ENCODE measurements at places on chromosomes 4 and X.

DNA sequence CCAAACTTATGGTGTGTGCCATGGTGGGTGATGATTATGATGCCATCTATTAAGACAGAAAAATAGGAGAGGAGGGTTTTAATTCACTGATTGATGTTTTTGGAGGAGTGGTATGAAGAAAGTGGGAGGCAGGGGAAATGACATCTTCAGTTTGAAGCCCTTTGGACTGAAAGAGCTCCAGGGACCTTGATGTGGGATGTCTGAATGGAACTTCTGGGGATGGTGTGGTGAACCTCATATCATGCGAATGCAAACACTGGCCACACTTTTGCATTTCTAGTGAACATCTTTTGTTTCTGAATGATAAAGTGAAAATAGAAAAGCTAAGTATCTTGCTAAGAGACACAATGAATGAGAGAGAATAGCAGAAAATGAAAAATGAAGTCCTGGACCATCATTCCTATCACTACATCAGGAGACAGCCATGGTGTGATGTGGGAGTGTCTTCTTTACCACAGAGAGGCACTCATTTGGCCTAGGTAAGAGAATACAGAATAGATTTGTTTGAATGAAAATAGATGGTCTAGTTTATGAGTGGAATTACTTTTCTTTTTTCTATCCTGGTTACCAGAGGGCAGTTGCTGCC is 123.5 kb downstream of the ZNF827 start:
- no peak for DNase-seq

DNA sequence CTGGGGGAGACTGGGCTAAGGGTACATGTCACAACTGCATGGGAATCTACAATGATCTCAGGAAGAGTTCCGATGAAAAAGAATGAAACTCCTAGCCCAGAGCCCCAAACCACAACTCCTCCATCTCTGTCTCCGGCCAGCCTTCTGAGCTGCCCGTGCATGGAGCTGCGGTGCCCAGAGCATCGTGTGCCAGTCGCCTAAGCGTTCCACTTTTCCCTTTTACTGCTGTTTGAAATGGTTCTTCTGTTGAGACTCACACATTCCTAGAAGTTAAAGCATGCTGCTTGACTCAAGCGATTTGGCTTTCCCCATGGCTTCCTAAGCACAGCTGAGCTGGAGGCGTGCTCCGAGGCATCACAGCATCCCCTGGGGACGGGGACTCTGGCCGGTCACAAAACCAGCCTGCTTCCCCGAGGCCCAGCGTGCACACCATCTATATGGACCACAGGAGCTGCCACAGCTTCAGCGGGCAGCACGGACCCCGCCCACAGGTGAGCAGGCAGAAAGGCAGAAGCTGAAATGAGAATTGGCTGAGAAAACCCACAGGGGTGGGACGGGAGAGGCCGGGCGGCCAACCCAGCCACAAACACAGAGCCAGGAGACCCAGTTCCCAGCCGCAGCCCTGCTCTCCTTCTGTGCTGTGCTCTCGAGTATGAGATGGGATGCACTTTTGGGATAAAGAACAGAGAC is 5.0 kb downstream of the CCNQ start:
- no peak for DNase-seq

DNA sequence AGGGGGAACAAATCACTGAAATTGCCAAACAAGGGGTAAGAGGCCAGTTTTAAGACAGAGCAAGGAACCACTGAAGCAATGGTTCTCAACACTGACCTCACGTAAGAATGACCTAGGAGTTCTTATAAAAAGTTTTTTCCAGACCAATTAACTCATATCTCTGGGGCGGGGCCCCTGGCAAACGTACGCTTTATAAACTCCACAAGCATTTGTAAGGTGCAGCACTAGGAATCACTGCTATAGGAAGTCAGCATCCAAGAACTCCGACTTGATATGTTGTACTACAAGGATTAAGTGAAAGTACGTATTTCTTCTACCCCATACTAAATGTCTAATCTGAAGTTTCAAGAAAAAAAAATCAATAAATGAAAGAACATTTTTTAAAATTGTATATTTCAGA is 269.9 kb downstream of the RCHY1 start:
- DNase-seq: no peak

- no peak for DNase-seq
Observed at GRCh38 chrX:113726009-113726408, 857.9 kb upstream of the HTR2C start.

GRCh38 chrX:35458142-35458541 is 340.0 kb upstream of the MAGEB16 start:
- DNase-seq: no peak

GRCh38 chr4:69823481-69824186 is 36.3 kb downstream of the SULT1E1 start:
- DNase-seq: peak; percentile 54

DNA sequence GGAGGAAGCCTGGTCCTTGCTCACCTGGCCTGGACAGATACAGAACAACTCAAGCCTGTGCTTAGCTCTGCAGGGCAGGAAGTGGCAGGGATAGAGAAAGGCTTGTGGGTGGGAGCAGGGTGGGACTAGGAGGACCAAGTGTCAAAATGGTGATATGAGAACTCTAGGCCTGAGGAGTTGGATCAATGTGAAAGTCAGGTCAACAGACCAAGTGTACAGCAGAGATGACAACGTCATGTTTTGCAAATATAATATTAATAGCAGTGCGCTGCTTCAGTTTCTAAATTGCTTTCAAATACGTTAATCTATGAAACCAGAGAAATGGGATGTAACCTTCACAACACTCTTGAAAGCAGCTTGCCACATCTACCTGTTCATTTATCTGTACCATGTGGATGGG is 114.2 kb upstream of the MAP3K15 start:
- no peak for DNase-seq

DNA sequence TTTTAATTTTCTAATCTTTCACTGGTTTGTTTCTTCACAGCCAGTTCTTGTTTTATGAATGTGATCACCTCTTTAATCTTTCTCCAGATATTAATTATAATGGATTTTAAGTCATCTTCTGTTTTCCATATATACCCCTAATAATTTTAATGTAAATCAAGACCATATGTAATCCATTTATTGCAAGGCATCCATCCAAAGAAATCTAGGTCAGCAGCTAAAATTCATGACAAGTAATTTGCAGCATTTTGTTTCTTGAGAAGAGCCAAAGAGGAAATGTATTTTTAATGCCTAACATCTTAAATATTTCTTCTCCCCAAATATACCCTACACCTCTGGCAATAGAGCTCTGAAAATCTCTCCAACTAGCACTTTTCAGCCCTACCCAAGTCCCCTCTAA is 81.1 kb downstream of the SUPT20HL2 start:
- no peak for DNase-seq

- DNase-seq: no peak
Observed at GRCh38 chr4:74100531-74100930, 1.5 kb upstream of the CXCL2 start.

GRCh38 chrX:123476611-123477219 is 256.1 kb downstream of the THOC2 start:
- DNase-seq: no peak

DNA sequence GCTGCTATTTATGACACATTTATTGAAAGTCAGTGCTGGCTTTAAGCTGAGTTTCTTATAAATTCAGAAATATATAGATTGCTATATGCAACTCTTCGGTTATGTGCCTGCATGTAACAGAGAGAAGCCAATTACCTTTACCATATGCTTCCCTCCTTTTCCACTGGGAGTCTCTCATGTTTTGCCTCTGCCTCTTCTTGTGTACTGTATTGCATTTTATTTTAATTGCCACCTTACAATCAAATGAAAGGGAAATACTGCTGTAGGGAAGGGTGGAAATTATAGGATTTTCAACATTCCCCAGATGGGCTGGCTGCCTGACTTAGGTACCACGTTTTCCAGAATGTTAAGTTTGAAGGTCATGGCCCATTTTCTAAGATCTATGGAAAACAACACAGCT is 655.4 kb upstream of the SLIT2 start:
- DNase-seq: no peak

- no peak for DNase-seq
Observed at GRCh38 chr4:30832639-30833038, 112.5 kb downstream of the PCDH7 start.

DNA sequence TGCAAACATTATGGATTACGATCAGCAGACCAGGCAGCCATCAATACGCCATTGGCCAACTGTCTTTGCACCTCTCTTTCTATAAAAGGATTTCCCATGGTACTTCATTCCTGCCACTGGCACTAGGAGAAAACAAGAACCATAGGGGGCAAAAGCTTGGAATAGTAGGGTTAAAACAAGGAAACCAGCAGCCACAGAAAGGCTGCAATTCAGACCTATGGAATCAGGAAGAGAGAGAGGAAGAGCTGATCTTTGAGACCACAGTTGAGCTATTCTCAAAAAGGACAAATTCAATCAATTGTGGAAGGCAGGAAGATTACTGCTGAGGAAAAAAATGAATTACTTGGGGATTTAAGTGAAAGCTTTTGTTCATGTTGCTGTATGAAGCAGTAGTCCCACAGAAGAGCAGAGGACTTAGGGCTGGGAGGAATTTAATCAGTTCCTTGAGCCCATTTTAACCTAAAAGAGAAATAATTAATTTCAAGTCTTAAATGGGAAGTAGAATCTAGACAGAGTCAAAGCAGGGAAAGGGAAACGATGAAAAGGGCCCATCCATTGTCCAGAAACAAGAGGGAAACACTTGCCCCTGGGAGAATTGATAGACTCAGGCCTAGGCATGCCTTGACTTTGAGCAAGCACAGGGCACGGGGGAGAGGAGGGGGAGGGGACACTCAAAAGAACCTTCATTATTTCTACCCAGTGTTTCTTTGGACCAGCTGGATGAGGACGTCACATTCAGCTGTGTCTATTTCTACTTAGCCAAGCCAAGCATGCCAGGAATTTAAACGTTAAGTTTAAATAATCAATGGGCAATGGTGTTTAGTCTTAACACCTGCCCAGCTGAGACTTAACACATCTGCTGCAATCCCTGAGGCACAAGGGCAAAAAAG is 50.7 kb downstream of the SCD5 start:
- DNase-seq: no peak

DNA sequence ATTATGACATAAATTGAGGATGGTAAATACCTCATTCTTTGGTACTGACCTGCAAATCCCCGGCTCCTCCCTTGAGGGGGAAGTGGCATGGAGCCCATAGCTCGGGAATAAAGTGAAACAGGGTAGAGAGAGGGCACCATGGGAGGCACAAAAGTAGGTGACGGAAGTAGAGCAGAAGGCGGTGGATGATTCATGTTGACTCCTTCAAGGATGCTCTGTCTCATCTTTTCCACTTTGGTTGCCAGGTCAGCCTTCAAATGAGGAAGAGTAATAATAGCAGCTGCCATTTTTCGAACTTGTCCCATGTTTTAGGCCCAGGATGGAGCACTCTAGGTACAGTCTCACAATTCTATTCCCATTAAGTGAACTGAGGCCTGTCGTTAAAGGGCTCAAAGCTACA is 41.4 kb upstream of the PHF8 start:
- DNase-seq: no peak

DNA sequence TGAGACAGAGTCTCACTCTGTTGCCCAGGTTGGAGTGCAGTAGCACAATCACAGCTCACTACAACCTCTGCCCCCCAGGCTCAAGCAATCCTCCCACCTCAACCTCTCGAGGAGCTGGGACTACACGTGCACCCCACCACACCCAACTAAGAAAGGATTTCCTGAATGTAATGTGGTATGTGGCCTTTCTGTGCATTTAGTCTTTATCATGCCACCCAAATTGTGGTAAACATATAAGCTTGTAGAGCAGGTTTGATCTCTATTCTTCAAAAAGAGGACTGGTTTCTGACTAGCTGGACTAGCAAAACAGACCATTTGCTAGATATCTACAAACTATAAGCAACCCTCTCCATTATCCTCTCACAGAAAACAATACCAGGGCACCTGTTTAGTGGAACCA is 33.6 kb downstream of the ELOVL6 start:
- DNase-seq: no peak

DNA sequence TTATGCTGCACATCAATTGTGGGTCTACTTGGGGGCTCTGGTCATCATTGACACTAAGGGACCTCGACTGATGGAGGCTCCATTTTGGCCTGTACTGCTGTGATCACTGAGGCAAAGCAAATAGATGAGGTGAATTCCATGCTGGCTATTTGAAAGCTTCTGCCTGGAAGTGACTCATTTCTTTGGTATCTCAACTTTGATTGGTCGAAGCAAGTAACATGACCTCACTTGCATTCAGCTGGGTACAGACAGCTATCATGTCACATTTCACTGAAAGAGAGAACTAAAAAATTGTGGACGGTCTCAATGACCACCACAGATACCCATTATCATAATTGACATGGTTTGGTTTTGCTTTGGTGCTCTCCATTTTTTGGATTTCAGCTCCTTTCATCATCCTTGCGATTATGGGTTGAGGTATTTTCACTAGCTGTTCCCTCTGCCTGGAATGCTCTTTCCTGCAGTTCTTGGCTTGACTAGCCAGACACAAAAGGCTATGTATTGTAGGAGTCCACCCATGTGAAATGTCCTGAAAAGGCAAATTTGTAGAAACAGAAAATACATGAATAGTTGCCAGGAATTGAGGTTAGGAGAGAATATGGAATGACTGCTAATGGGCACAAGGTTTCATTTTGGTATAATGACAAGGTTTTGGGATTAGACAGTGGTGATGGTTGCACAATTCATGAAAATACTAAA is 369.2 kb upstream of the LCORL start:
- peak; percentile 41 for DNase-seq

GRCh38 chrX:10797466-10797865 is 177.1 kb upstream of the MID1 start:
- DNase-seq: no peak

GRCh38 chr4:133316909-133317308 is 167.8 kb downstream of the PCDH10 start:
- no peak for DNase-seq

DNA sequence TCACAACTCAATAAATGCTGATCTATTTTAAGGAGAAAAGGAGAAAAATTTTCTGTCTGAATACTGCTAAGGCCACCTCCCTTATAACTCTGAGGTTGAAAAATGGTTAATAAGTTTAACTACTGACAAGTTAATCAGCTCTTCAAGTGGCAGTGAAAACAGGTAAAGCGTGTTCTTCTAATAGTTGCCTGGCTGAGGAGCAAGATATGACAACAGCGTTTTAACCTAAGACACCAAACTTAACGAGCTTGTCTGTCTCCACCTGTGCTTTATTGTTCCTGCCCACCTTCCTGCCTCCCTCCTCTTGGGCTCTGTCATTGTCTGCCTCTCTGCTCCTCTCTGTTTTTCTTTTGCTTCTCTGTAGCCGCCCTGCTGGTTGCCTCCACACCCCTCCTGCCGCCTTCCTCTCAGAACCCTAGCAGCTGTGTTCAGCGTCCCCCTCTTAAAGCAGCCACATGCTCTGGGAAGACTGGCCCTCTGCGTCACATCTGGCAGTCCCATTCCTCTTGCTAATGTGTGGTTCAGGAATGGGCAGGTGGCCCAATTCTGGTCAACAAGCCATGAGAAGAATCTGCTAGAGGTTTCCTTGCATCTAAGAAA is 4.3 kb upstream of the TSPAN5 start:
- DNase-seq: no peak

GRCh38 chr4:156103311-156103710 is 149.6 kb upstream of the CTSO start:
- DNase-seq: no peak

DNA sequence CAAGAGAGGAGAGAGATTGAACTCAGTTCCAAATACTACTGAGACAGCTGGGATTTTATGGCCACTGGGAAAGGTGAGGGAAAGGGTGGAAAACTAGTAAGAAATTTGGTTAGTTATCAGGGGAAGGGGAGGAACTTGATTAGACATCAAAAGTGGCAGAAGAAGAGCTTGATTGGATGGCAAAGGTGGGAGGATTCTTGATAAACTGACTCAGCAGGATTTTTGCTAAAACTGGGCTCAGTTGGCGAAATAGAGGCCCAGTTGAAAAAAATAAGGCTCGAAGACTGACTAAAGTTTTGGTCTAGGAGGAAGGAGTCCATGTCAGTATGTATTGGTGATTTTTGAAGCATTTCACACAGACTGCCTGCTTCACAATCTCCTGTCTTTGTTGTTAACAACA is 10.0 kb downstream of the BEX3 start:
- peak; percentile 10 for DNase-seq
